Uterus (tissue), 4 donors: ENCODE measurements at places on chromosomes 13 and 19. TPM values are rescaled to one million over a fixed set of nuclear protein-coding genes. Genes with fewer than 3 reads are reported as not detected.
A peak's percentile ranks its signal among the peaks of the same experiment; 100 is the strongest.

DNA sequence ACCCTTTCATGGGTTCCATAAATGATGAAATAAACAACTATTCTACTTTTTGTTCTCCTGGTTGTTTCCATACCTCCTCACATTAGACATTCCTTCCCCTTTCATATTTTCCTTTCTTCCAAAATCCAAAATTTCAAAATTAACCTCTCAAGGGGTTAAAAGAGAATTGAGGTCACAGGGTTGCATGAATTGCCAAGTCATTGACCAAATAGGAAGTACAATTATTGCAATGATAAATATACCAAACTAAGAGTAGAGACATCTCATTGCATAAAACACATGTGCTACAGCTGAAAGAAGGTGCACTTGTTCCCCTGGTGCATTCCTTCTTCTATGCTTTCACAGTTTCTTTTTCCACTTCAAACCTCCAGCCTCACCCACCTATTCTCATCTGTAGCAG lies 136.1 kb downstream of the KCTD12 start:
- no peak for DNase-seq

The PSG3 gene
- total RNA-seq, result not detected

GRCh38 chr13:82294226-82294625 lies 1588.0 kb downstream of the SLITRK1 start:
- DNase-seq, result no peak

The PLPPR2 gene
- 71.7 TPM for total RNA-seq

The MEDAG gene
- total RNA-seq, result 20.8 TPM

DNA sequence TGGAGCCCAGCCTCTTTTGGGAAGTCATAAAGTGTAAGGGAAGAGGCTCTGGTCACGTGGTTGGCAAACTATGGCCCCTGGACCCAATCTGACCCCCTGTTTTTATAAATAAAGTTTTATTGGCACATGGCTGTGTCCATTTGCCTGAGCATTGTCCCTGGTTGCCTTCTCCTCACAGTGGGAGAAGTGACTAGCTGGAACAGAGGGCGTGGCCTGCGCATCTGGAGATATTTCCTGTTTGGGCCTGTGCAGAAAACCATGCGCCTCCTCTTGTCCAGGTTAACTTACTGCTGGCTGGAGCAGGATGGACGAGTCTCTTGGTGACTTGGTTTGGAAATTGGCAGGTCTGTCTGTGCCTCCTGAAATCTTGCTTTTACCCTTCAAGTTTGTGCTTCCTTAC lies 48.3 kb downstream of the KDM4B start:
- DNase-seq, result no peak

DNA sequence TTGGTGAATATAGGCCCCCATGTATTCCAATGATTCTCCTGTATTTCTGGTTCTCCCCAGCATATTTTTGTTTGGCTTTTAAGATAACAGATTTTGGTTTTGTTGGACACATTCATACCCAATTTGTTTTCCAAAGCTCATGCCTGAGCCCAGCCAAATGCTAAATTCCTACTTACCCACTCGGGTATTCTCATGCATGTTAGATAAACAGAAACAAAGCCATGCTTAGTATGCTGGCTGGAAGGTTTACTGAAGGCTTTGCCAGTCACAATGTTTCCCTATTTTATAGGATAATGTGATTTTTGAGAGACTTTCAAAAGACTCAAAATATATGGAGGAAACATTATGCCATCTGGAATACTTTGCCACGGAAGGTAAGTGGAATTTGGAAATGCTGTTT lies 206.8 kb downstream of the ATP8A2 start:
- DNase-seq, result no peak

GRCh38 chr13:84994582-84994981 lies 804.6 kb downstream of the SLITRK6 start:
- no peak for DNase-seq

- DNase-seq, result no peak
Measured at GRCh38 chr19:14840206-14840605, 5.2 kb upstream of the OR7A5 start.

- DNase-seq, result no peak
Measured at GRCh38 chr13:79191501-79191900, 214.6 kb downstream of the RBM26 start.

DNA sequence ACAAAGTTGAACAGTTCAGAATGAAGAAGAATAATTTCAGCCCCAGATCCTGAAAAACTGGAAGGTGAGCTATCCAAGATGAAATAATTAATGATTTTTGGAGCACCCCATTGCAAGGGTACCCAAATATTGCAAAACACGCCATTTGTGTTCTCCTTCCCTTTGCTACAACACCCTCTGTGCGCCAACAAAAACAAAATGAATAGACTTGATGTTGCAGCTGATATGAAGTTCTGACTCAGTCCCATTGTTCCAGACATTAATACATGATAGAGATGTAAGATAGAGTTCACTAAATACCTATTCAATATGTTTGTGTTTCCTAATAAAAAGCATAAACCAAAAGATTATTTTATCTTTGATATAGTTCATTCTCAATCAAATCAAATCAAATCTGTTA lies 287.5 kb upstream of the SOX21 start:
- DNase-seq, result no peak

The C5AR2 gene
- total RNA-seq, result 0.29 TPM

DNA sequence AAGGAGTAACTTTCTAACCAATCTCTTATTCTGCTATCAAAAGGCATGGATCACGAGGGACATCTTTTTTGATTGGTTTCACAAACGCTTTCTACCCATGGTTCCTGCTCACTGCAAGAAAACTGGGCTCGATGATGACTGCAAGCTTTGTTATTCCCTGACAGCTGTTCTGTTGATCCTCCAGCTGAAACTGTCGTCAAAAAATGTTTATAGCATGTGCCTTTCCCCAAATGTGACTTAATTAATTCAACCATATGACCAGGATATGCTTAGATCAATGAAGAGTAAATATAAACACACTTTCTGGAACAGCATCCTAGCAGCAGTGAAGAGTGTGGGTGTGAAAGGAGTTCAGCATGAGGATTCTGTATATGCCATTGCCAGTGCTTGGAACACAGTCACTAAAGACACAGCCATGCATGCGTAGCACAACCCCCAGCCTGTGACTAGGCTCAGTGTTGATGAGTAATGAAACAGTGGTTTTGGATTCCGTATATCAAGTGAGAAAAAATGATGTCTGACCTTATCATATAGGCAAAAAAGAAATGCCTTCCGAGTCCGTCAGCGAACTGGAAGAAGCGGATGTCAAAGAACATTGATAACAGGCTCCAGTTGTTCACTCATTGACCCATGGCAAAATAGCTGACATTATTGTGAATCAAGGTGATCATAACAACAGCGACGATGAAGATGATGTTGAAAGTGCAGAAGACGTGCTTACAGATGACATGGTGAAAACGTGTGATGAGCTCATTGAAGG lies 347.4 kb downstream of the FGF9 start:
- no peak for DNase-seq

DNA sequence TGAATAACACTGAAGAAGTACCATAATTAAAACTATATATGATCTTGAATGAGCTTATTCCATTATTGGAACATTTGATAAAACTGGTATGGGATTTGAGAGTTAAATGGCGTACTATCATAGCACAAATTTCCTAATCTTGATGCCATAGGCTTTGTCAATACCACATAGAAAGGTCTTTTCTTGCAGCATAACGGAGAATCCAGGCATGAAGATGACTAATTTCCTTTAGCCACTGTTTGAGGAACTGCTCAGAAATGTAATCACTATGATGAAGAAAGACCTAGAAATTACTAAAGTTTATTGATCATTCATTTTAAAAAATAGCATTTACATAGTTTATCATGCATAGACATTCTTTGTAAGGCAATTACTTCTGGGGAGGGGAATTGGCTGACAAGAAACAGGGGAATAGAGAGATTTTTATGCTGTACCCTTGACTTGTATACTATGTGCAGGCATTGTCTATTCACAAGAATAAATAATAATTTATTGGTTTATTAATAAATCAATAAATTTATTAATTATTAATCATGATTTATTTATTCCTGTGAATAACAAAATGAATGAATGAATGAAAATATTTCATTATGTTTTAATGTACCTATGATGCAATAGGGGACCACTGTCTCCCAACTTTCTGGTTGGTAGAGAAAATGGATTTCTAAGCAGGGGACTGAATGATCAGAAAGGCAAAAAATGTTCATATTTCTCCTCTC lies 2676.6 kb downstream of the PCDH9 start:
- no peak for DNase-seq

DNA sequence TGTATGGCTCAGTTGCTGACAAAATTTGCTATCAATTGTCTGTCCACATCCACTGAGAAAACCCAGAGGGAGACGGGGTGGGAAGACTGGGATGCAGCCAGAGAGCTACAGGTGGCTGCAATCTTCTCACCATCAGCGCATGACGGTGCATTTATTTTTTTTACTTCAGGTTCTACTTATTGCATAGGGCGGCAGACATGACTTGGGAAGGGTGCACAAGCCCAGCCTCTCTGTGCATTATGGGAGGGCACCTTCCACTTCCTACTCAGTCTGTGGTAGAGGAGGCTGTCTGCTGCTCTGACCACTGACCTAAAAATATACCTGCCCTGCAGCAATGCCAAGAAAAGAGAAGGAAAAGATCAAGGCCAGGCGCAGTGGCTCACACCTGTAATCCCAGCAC lies 73.1 kb downstream of the ABCC4 start:
- DNase-seq, result no peak

- DNase-seq, result no peak
Measured at GRCh38 chr19:1105008-1105872, 1.4 kb downstream of the GPX4 start.

DNA sequence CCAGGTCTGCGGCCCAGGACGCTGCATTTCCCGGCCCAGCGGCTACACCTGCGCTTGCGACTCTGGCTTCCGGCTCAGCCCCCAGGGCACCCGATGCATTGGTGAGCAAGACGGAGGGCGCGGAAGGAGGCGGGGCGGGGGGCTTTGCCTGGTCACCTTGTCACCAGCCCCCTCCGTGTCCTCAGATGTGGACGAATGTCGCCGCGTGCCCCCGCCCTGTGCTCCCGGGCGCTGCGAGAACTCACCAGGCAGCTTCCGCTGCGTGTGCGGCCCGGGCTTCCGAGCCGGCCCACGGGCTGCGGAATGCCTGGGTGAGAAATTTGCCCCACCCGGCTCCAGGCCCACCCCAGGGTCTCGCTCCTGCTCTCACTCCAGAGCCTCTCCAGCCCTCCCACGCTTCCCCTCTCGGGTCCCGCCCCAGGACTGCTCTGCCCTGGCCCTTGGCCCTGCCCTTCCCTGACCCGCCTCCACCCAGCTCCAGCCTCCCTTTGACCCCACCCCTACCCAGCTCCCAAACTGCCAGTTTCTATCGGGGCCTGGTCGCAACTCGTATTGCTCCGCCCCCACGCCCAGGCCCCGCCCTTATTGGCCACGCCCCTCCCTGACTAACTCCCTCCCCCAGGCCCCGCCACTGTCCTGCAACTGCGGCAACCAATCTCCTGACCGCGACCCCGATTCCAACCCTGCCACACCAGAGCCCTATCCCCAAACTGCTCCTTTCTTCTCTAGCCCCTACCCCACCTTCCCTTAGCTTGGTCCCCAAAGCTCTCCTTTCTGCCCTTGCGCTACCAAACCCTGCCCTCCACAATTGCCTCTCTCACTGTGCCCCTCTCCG lies 8.6 kb downstream of the LTBP4 start:
- DNase-seq, result peak; percentile 75

DNA sequence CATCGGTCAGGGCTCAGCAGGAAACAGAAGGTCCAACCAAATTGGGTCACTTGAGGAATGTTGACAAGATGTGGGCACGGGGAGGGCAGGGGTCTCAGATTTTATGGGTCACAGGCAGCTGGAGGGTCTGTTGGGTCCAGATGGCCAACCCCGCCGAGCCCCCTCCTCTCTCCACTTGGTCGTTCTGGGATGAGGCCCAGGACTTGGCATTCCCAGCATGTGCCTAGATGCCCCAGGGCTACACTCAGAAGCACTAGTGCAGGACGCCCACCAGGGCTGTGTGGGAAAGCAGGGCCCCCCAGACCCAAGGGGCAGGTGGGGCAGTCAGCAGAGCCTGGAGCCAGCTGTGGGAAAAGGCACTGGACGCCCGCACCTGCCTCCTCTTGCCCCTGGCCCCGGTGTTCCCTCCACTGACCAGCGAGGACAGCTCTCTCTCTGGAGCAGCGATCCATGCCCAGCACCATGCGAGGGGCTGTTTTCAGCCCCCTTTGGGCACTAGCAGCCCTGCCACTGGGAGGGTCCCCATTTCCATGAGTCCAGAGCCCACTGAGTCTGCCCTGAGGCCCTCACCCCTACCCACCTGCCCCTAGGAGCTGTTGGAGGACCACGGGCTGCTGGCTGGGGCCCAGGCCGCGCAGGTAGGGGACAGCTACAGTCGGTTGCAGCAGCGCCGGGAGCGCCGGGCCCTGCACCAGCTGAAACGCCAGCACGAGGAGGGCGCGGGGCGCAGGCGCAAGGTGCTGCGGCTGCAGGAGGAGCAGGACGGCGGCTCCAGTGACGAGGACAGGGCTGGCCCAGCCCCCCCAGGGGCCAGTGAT lies 26.0 kb downstream of the DHX34 start:
- no peak for DNase-seq

The FFAR1 gene
- total RNA-seq, result not detected

The ARHGAP45 gene
- total RNA-seq, result 154 TPM

The SIGLEC10 gene
- 1.3 TPM for total RNA-seq

DNA sequence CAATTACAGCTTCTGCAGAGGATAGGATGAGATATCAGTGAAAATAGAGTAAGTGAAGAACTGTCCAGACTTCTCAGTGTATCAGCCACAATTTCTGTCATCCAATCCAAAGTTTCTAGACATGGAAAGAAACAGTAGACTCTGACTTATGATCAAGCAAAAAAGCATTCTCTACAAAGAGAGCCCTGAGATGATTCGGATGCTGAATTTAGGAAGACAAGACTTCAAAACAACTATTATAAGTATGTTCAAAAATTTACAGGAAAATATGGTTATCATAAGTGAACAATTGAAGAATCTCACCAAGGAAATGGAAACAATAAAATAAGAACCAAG lies 238.2 kb upstream of the IRS2 start:
- no peak for DNase-seq

The ELSPBP1 gene
- total RNA-seq, result not detected

GRCh38 chr13:93472814-93473296 lies 246.2 kb downstream of the GPC6 start:
- no peak for DNase-seq
